ENCODE measurements at places on chromosomes 11 and 22.

DNA sequence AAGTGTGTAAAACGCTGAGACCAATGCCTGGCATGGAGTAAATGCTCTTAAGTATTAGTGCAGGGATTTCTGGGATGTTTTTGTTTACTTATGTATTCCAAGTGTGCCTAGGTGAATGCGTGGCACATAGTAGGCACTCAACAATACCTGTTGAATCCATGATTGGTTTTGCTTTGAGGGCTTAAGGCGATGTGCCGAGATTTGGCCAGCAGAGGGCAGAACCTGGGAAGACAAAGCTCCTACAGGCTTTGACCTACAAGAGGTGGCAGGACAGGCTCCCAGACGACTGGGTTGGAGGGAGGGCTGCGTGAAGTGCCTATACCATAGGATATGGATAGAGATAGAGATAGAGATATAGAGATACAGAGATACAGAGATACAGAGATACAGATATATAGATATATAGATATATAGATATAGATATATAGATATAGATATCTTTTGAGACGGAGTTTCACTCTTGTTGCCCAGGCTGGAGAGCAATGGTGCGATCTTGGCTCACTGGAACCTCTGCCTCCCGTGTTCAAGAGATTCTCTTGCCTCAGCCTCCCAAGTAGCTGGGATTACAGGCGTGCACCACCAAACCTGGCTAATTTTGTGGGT lies 13.9 kb downstream of the KCNE3 start:
- peak; percentile 72 for DNase-seq

GRCh38 chr11:133064961-133065360 lies 467.3 kb downstream of the OPCML start:
- no peak for DNase-seq

- no peak for DNase-seq
Measured at GRCh38 chr11:59188954-59189353, 17.0 kb downstream of the DTX4 start.

DNA sequence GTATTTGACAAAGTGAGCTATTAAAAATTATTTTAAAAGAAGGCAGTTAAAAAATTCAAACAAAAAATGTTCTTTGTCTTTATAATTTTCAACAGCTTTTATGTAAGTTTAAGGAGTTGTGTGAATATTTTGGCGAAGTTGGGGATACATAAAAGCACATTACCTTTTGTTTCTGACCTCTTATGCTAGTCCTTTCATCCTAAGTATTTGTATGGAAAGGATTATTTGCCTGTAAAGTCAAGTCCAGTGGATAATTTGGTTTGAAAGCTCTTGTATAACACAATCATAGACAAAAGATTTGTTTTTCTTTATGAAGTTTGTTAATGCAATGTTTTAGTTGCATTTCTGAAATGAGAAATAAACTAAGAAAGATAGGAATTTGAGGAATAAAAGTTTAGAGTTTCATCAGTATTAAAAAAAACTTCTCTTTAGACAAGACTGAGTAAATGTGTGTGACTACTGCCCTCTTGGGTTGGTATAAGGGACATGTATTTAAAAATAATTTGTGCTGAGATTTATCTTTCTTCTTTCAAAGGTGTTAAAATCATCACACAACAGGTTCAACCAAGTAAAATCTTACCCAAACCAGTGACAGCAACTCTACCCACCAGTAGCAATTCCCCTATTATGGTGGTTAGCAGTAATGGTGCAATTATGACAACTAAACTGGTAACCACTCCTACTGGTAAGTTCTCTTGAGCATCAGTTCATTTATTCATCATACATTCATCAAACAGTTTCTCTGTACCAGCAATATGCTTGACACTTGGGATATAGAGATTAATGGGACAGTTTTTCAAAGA lies 68.2 kb downstream of the EMSY start:
- no peak for DNase-seq

GRCh38 chr11:35623621-35624168 lies 5.4 kb downstream of the FJX1 start:
- DNase-seq = no peak

- DNase-seq = no peak
Measured at GRCh38 chr11:70928854-70929598, 323.4 kb downstream of the SHANK2 start.

GRCh38 chr11:35748644-35749043 lies 86.1 kb downstream of the TRIM44 start:
- no peak for DNase-seq

DNA sequence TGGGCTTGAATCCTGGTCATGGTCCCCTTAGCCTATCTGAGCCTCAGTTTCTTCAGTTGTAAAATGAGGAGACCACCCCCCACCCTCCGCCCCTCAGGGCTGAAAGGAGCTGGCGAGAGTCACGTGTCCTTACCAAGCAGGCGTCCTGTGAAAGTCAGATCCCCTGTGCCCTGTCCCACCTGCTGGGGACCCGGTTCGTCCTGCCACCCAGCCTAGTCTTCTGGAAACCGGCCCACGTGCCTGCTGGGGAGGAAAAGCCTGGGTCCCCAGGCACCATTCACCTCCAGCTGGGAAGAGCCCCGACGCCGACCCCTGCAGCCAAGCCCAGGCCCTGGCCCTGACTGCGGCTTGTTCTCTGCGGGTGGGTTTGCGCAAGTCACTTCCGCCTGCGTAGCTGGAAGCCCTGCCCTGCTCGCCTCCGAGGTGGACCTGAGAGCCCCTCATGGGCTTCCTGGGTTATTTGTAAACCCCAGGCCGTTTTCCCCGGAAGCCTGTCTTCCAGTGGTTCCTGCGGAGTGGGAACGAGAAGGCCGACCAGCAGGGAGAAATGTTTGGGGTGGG lies 679 bp upstream of the SSH3 start:
- peak; percentile 48 for DNase-seq

DNA sequence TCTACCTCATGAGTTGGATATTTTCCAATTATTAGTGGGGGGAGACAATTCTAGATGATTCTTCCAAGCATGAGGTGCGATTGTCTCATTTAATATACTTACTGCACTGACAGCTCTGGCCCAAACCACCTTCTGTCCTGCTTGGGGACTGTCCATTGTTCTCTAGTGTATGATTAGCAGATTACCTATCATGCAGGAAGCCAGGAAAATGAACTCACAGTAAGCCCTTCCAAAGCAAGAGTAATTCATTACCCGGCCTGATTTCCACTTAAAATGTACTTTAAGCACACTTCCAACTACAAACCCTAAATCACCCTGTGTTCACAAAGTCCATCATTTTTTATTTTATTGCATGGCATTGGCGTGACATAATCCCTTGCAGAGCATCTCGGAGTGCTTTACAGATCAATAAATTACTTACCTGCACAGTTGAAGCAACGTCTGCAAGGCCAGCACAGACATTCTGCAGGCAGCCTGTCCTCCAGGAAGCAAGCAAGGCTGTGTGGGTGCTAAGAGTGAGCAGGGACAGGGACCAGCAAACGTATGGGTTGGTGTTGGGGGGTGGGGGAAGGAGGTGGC lies 838.2 kb downstream of the NTM start:
- no peak for DNase-seq

DNA sequence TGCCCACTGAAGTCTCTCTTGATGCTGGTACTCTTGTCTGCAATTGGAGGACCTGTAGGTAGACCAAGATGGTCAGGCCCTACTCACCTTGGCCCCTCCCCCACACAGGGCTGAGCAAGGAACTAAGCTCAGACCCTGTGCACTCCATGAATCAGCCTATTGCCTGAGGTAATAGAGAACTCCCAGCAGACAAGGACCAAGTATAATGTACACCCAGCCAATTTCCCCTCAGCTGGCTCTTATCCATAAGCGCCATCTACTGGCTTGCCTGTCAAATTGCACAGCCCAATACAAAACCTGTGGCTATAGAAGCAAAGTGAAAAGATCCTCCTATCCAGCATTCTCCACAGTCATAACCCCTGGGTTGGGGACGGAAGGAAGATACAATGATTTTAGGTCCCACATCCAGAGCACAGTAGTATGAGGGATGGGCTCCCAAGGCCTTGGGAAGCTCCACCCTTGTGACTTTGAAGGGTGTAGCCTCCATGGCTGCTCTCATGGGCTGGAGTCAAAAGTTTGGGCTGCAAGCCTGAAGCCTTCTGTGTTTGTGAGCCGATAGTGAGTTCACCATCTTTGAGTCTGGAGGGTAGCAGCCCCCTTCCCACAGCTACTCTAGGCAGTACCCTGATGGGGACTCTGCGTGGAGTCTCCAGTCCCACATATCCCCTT lies 56.0 kb downstream of the GLYATL2 start:
- DNase-seq = peak; percentile 23

GRCh38 chr11:118610225-118610772 lies 2.9 kb downstream of the PHLDB1 start:
- DNase-seq = peak; percentile 24

DNA sequence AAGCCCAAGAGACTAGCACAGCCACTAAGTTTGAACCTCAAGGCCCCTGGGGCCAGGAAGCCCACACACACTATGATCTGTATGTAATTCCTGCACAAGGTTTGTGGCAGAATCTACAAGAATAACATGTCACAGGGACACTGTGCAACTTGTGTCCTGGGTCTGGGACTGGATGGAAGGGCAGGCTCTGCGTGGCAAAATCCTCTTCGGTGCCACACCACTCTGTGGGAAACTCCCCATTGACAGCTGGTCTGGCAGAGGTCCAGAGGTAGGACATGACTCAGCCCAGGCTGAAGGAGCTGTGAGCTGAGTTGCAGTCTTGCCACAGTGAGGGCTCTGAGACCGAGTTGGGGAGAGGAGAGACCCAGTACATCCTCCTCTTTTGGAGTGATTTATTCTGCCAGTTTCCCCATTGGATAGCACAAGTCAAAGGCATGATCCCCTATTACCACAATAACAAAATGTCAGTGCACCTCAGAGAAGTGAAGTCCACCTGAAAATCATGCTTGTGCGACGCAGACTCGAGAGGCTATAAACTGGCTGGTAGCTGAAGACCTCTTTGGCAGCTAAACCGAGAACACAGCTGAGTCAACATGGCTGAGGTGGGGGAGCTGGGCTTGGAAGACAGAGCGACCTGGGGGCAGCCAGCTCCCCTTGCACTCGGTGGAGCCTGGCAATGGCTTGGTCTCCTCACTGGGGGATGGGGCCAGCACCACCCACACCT lies 23.3 kb upstream of the SERPIND1 start:
- no peak for DNase-seq

- DNase-seq = peak; percentile 57
Measured at GRCh38 chr11:47552056-47552565, 821 bp downstream of the CELF1 start.

DNA sequence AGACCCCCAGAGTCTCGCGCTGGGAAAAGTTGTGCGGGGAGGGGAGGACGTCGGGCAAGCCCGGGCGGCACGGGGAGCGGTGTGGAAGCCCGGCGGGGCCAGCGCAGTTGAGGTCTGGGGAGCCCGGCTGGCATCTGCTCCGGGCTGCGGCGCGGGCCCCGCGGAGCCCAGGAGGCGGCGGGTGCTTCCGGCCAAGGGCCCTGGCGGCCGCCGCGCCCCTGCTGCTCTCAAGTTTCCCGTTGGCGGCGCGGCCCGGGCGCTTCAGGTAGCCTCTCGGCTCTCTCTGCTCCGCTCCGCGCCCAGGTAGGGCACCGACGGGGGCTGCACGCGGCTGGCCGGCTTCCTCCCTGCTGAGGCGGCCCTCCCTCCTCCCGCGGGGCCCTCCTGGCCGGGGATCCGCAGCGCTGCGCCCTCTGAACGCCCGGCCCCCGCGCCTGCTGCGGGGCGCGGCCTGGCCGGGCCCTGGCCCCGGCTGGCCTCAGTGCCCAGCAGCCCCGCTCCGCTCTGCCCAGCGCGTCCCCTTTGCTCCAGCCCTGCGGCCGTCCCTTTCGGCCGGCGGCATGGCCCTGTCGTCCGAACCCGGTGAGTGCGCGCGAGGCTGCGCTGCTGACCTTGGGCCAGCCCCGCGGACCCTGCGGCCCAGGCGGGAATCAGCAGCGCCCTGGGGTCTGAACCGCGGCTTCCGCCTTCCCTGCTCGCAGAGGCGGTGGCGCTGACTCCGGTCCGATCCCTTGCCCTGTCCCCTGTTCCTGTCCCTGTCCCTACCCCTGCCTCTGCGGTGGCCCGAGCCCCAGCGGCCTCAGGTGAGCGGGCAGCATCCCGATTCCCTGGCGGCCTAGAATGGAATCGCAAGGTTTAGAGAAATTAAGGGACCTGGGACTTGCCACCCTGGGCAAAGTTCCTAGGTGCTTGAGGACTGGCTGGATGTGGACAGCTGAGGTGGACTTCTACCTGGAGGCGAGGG lies 4.3 kb upstream of the AMPD3 start:
- peak; percentile 65 for DNase-seq

DNA sequence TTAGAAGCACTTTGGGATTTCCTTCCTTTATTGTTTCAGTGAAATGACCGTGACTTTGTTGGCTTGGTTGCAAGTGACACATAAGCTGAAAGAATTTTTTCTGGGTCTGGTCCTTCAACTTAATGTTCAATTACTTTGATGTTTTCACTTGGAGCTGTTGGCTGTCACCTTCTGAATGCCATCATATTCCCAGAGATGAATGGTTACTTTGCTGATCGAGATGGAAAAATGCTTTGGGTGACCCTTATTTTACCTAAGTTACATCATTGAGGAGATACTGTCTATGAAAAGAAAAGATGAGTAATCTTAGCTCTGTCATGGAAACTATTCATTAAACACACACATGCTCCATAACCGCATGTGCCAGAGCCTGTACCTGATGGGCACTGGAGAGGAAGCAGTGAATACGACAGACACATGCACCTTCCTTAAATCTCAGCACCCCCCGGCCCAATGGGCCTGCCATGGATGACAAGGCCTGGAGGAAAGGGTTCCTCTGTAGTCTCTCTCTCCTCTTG lies 76.9 kb downstream of the TENM4 start:
- no peak for DNase-seq

- no peak for DNase-seq
Measured at GRCh38 chr22:45454275-45454674, 40.8 kb downstream of the RIBC2 start.

GRCh38 chr11:2779981-2780849 lies 80.4 kb upstream of the KCNQ1OT1 start:
- DNase-seq = no peak

- DNase-seq = no peak
Measured at GRCh38 chr11:111798279-111798678, 32.1 kb upstream of the PPP2R1B start.

- DNase-seq = peak; percentile 58
Measured at GRCh38 chr11:10305964-10306918, 1.4 kb downstream of the ADM start.

- DNase-seq = no peak
Measured at GRCh38 chr11:130897262-130898182, 18.8 kb downstream of the SNX19 start.

DNA sequence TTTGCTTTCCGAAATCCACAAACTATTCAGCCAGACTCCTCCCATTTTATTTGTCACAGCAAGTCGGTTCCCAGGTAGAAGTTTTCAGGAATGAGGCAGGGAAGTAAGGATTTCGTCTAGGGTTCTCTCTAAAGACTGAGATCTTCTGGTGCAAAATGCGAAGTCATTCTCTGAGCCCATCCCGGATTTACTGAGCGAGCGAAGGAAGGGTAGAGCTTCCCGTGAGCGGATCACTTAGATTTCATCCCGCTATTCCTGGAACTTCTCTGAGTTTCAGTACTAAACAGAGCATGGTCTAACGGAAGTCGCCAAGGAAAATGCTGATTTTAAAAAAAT lies 3.1 kb upstream of the CALCA start:
- peak; percentile 4 for DNase-seq

GRCh38 chr11:43632181-43632580 lies 48.4 kb upstream of the HSD17B12 start:
- no peak for DNase-seq
